GM23248 (cell line): ENCODE measurements at places on chromosomes 1 and 21.

GRCh38 chr1:246526915-246527314 is 19.8 kb upstream of the SMYD3 start:
- H3K4me1 ChIP-seq, result no peaks in the 10 kb centered on the region
- no peaks in the 10 kb centered on the region for H3K36me3 ChIP-seq
- H3K4me3 ChIP-seq, result no peak overlapping the region
- no peak for DNase-seq
- no peak overlapping the region for H3K27ac ChIP-seq

DNA sequence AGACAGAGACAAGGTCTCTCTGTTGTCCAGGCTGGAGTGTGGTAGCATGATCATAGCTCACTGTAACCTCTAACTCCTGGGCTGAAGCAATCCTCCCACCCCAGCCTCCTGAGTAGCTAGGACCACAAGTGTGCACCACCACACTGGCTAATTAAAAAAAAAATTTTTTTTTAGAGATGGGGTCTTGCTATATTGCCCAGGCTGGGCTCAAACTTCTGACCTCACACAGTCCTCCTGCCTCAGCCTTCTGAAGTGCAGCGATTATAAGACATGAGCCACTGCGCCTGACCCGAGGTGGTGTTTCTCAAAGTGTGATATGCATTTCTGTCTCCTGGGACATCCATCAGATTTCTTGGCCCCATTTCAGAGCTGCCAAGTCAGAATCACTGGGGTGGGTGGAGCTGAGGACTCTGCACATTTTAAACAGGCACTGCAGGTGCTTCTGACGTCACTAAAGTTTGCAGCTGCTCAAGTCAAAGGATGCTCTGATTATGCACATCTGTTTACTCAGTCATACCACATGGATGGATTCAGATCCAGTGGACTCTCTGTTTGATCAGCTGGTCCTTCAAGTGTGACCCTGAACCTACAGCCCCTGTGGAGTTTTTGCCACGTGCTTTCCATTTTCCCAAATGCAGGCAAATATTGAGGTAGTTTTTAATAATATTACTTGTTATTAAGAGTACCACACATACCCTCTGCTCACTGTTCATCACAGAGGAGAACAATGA is 21.4 kb downstream of the TGFB2 start:
- H3K4me3 ChIP-seq, result no peak overlapping the region
- no peaks in the 10 kb centered on the region for H3K27me3 ChIP-seq
- no peak overlapping the region for H3K27ac ChIP-seq
- H3K36me3 ChIP-seq, result no peaks in the 10 kb centered on the region
- H3K4me1 ChIP-seq, result peaks cover 27% of the 10 kb centered on the region
- no peak for DNase-seq

DNA sequence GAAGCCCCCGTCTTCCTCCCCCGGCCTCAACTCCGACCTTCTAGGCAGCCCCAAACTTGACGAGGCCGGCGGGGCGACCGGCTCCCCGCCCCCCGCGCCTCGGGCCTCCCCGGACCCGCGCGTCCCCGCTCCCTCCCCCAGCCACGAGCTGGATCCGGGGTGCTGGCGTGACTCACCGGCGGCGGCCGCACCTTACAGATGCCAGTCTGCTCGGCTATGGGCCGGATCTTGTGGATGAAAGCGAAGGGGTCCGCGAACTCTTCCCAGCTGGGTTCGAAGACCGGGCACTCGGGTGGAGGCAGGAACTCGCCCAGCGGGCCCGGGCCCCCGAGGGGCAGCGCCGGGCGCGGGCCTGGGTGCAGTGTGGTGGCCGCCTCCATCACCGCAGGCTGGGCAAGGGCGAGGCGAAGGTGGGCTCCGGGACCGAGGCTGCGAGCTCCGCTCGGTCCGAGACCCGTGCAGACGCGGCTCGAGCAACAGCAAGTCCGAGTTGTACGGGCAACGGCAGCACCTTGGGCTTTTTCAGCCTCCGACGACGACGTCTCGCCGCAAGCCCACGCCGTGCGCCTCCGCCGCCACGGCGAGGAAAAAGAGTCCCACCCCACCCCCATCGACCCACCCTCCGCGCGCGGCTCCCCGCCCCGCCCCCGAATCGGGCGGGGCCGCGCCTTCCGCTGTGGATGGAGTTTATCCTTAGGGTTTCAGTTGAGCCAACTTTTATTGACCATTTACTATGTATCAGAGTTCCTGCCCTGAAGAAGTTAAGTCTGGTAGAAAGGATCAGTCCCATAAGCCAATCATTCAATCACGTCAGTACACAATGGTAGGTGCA is at the start of gene KDM5B:
TSS of gene KDM5B (minus strand) at position 496 of the 832 bp plus-strand sequence. CDS start at position 380, 116 bp downstream.
- H3K36me3 ChIP-seq, result no peaks in the 10 kb centered on the region
- peak; percentile 86 for DNase-seq
- peak within 1 kb of the TSS; percentile 85 for H3K27ac ChIP-seq
- H3K27me3 ChIP-seq, result no peaks in the 10 kb centered on the region
- H3K4me1 ChIP-seq, result peaks cover 44% of the 10 kb centered on the region
- H3K4me3 ChIP-seq, result peak within 1 kb of the TSS; percentile 94

DNA sequence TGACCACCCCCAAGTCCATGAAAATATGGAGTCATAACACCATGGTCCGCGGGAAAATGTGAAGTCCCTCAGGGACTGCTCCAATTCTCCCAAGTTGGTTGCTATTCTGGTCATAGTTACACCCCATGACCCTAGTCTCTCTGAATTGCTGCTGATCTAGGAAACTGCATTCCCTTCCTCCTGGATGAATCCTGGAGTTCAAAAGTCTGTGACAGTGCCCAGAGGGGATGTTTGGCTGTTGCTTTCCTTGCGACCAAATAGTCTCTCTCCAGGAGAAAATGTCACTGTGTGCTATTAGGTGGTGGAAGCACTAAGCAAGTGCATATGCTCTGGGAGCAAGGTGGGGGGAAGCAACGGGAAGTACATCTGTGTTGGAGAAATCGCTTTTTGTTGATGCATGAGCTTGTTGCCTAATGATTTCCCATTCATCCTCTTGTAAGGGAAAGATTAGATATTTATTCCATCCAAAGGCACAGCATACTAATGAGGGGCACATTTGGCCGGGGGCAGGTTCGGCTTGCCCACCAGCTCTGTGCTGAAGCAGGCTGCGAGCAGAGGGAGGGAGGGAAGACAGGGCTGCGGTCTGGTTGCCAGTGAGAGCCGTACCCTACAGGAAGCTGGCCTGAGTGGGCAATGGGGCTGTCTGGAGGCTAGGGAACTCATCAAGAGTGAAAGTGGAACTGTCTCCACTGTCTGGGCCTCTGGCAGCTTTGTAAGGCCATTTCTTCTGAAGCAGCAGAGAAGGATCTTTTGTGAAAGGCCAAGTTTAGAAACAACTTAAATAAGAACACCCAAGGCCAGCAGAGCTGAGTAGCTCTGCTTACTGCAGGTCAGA is 27.2 kb downstream of the SYT6 start:
- H3K4me1 ChIP-seq, result no peaks in the 10 kb centered on the region
- no peak for DNase-seq
- H3K36me3 ChIP-seq, result no peaks in the 10 kb centered on the region
- H3K27ac ChIP-seq, result no peak overlapping the region
- H3K4me3 ChIP-seq, result no peak overlapping the region

DNA sequence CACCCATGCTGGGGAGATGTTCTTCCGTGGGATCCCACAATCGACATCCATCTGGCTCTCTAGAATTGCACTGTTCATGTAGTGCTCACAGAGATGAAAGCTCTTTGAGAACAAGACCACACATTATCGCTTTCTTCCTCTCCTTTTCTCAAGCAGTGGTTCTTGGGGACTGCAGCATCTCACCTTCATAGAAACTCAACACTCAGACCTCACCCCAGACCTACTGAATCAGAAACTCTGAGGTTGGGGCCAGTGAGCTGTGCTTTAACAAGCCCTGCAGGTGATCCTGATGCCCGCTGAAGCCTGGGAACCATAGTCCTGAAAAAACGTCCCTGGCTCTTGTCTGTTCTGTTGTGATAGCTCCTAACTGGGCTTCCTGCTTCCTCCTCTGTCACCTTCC is 251.3 kb upstream of the FGGY start:
- H3K27me3 ChIP-seq, result no peaks in the 10 kb centered on the region
- DNase-seq, result no peak
- no peaks in the 10 kb centered on the region for H3K36me3 ChIP-seq
- no peak overlapping the region for H3K4me3 ChIP-seq

DNA sequence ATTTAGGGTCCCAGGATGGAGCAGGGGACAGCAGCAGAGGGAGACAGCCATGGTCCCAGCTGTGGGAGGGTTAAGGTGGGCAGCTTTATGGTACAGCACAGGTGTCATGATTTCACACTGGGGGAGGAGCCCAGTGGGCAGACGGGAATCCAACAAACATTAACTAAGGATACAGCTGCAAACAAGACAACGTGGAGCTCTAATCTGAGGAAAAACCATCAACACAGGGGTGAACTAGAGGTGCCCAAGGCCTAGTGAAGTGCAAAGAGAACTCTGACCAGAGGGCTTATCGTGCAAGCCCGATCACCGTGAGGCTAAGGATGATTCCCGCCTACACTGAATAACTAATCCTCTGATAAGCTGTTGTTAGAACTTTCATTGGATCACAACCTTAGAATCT is 18.7 kb downstream of the ECE1 start:
- H3K27me3 ChIP-seq, result no peaks in the 10 kb centered on the region
- DNase-seq, result no peak
- peaks cover 25% of the 10 kb centered on the region for H3K36me3 ChIP-seq
- H3K27ac ChIP-seq, result no peak overlapping the region

GRCh38 chr1:204201348-204202040 is 5.2 kb upstream of the KISS1 start:
- no peak overlapping the region for H3K4me3 ChIP-seq
- no peaks in the 10 kb centered on the region for H3K36me3 ChIP-seq
- no peak for DNase-seq

- peak overlapping the region; percentile 98 for H3K27ac ChIP-seq
- peak overlapping the region; percentile 77 for H3K4me3 ChIP-seq
- no peaks in the 10 kb centered on the region for H3K27me3 ChIP-seq
- H3K4me1 ChIP-seq, result peaks cover 38% of the 10 kb centered on the region
- H3K36me3 ChIP-seq, result no peaks in the 10 kb centered on the region
Measured at GRCh38 chr1:32703479-32704291, 1.1 kb upstream of the SYNC start.

GRCh38 chr1:183349201-183349711 is 68.9 kb downstream of the NMNAT2 start:
- no peaks in the 10 kb centered on the region for H3K36me3 ChIP-seq
- no peak overlapping the region for H3K4me3 ChIP-seq
- H3K4me1 ChIP-seq, result peaks cover 3% of the 10 kb centered on the region; the same call in 1 of the 2 replicates
- DNase-seq, result peak; percentile 87
- no peak overlapping the region for H3K27ac ChIP-seq
- peaks cover 32% of the 10 kb centered on the region for H3K27me3 ChIP-seq

DNA sequence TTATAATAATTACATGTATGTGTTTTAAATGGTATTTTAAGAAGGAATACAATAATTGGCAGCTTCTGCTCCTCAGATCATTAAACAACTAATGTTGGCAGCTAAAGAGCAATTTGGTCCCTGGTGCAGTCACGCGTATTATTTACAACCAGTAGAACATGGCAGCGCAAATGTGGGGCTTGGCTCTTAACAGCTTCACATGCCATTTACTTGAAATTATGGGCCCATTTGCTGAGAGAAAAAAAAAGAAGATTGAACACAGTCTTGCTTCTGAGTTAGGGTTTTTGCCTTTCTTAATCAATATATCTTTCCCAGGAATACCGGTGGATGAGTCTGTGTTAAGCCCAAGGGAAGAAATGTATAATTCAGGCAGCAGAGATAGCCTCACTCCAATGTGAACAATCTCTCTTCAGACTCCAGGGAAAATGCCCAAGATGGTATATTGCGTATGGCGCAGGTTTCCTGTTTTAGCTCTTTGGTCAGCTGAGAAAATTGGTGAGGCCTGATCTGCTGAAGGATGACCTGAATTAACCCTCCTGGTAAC is 174.5 kb downstream of the DISC1 start:
- H3K4me3 ChIP-seq, result no peak overlapping the region
- peaks cover 14% of the 10 kb centered on the region for H3K4me1 ChIP-seq

DNA sequence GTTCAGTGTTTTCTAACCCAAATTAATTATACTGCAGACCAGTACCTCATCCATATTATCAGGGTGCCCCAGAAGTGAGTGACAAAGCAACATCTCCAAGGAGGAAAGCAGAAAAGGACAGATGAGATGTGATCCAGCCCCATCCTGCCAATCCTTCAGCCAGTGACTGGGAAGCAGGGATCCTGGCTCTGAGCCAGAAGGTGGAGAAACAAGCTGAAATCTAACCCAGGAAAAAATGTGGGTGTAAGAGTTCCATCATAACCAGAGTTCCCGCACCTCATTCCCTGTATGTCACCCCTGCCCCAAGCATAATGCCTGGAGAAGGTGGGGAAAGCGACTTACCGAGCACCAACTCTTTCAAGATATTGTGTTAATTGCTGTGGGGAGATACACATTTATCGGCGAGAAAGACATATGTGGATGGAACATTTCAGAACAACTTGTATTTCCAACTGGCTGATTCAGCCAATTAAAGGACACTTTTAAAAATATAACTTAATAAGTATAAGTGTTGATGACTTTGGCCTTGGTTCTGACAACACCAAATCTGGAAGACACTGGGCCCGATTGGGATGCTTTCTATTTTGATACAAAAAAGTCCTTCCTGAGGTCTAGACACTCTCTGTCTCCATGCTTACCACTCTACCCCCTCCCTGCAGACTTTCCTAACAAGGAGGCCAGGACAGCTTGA is 14.9 kb downstream of the PLEKHA6 start:
- H3K4me1 ChIP-seq, result peaks cover 31% of the 10 kb centered on the region
- H3K27ac ChIP-seq, result no peak overlapping the region
- no peaks in the 10 kb centered on the region for H3K36me3 ChIP-seq
- no peaks in the 10 kb centered on the region for H3K27me3 ChIP-seq
- no peak for DNase-seq

GRCh38 chr1:174217787-174218574 is 58.7 kb downstream of the RABGAP1L start:
- no peaks in the 10 kb centered on the region for H3K27me3 ChIP-seq
- peak; percentile 59 for DNase-seq
- no peak overlapping the region for H3K4me3 ChIP-seq

DNA sequence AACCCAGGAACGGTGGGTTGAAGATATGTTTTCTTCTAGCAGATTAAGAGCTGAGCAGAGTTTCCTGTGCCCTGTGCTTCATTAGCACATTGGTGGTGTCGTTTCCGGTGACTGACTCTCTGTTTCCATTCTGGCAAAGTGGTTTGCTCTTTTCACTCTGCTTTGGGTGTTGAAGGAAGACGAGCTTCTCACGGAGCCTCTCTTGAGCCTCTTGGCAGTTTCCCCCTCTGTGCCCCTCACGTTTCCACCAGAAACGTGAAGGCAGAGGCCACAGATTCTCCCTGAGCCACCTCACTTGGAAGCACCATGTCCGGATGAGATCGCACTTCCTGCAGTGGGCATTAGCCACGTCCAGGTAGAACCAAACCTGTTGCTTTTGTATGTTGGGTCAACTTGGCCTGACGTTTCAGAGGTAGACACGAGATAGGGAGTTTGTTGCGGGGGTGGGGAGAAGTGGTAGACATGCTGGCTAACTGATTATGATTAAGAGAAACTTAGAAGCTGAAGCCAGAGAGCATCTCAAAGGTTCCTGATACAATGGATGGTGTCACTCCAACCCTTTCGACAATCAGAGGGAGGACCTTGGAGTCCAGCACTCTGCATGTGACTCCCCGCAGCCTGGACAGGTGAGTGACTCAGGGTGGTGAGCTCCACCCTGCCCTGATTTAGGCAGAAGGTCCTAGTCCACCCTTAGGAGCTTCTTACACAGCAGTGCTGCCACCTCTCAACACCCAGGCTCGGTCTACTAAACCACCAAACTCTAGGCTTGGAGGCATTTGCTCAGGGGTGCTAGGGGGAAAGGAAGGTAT is at the start of gene LAX1:
TSS of gene LAX1 (plus strand) at position 155 of the 809 bp plus-strand sequence. CDS start at position 538, 383 bp downstream.
- DNase-seq, result no peak
- H3K4me3 ChIP-seq, result no peak within 1 kb of the TSS
- no peaks in the 10 kb centered on the region for H3K4me1 ChIP-seq

- H3K27ac ChIP-seq, result 0 out of 2 replicates have a peak overlapping the region, but pooled peaks have one; percentile 33
- H3K4me1 ChIP-seq, result peaks cover 51% of the 10 kb centered on the region
- no peaks in the 10 kb centered on the region for H3K36me3 ChIP-seq
- peak; percentile 30 for DNase-seq
Measured at GRCh38 chr1:214524824-214525223, 26.6 kb downstream of the PTPN14 start.
